ENCODE measurements at places on chromosomes 4 and X. TPM values are rescaled to one million over a fixed set of nuclear protein-coding genes. Genes with fewer than 3 reads are reported as not detected.

BEX2 gene
- total RNA-seq = 61.2 TPM

SLC25A6 gene
- 145 TPM for total RNA-seq

SLC9B1 gene
- 9.7 TPM for total RNA-seq

MAML3 gene
- 6.0 TPM for total RNA-seq

NPY1R gene
- total RNA-seq = 12.2 TPM

Measured in spinal cord (tissue), 10 donors.